ENCODE measurements at places on chromosomes 2 and 18.

DNA sequence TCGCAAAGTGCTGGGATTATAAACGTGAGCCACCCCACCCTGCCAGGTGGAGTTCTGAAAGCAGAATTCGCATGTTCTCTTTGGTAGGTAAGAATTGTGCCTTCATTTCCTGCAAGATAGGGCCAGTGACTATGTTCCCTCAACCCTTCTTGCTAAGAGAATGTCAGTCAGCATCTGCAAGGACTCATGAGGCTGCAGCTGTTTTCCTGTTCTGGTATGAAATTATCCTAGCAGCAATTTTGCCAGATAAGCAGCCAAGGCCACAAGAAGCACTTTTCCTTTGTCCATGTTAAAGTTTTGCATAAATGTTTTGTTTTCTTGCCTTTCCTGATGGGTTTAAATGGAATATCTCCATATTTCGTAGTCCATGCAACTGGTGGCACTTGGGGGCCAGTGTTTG lies 6.8 kb upstream of the ARHGAP28 start:
- DNase-seq = no peak

DNA sequence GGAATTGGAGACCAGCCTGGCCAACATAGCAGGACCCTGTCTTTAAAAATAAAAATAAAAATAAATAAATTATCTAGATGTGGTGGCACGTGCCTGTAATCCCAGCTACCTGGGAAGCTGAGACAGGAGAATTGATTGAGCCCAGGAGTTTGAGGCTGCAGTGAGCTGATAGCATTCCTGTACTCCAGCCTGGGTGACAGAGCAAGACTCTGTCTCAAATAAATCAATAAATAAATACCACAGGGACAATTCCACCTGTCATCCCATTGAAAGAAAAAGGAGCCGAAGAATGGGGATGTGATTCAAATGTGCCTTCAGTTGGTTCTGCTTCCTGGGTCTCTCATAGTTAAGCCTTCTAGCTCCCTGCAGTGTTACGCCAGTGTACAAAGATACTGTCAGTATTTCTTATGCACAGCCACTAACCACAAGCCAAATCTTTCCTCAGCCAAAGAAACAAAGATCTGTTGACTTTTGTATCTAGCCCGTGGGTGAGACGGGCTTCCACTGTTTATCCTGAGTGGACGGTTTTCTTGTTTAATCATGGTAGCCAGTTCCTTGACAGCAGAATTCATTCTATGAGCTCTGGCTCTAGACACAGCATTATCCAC lies 12.6 kb downstream of the LGALSL start:
- DNase-seq = no peak

DNA sequence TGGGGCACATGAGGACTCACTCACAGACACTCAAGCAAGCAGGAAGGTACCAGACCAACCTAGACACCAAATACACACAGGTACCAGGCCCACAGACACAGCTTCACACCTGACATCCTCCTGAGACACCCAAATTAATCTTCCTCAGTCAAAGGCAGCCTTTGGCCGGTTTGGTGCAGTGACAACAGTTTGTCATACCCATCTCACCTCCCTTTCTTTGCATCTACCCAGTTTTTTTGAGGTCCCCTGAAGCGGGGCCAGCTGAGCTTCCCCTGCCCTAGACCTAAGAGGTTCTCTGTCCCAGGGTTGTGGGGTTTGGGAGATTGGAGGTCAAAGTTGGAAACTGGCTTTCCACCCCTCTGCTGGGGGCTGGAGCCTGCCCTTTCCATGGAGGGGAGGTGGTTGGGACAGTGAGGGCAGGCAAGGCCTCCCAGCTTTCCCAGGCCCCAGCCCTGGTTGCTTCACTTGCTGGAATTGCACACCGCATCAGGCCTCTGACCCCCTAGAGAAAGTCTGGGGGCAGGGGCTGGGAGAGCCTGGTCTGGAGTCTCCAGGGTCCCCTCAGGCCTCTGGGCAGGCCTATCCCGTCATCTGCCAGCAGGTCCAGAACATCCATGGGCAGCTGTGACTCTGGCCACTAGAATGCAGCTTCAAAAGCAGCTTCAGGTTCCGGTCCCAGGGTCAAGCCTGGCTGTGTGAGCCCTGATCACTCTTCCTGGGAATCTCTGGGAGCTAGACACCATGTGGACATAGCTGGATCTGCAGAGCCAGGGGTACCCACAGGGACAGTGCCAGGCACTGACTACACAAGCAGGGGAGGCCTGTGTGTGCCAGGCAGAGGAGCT lies 12.5 kb upstream of the TEX261 start:
- DNase-seq = no peak

DNA sequence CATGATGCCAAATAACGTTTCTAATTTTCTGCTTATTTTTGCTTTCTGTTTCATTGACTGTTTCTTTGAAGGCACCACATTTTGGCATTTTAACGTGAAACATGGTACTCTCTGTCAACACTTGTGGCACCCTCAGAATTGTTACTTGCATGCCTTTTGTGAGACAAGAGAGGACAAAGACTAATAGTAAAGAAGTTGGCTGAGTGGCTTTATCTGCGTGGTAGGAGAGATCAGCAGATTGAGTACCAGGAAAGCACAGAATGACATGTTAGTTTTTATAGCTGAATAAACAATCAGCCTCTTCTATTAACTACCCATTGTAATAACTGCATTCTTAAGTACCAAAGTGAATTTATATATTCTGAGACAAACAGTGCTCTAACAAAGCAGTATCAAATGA lies 8.6 kb downstream of the ZNF638 start:
- no peak for DNase-seq

DNA sequence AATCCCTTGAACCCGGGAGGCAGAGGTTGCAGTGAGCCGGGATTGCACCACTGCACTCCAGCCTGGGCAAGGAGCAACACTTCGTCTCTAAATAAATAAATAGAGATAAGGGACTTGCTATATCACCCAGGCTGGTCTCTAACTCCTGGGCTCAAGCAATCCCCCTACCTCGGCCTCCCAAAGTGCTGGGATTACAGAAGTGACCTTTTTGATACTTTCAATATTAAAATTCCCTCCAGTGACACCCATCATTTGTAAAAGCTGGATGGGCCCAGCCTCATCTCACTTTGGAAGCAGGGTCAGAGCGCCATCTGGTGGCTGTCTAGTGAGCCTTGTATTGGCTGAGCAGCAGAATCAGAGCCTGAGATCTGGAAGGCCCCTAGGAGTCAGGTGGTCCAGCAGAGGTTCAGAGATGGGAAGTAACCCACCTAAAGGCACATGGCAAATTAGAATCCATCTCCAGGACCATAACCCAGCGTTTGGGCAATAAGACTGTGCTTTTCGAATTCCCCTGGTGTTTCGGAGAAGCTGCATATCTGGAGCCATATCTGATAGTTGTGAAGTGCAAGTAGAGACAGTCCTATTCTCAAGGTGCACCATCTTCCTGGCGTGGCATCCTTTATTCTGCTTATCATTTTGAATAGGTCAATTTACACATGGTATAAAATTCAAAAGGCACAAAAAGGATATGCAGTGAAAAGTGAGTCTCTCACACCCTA lies 18.3 kb upstream of the SLC35F6 start:
- peak; percentile 86 for DNase-seq

- DNase-seq = no peak
Observed at GRCh38 chr2:23283-23682, 23.0 kb downstream of the FAM110C start.
